Articular chondrocyte of knee joint (primary cell): ENCODE measurements at places on chromosomes 12 and 14. TPM values are rescaled to one million over a fixed set of nuclear protein-coding genes. Genes with fewer than 3 reads are reported as not detected.

The COX8C gene
- not detected in 2 replicates for total RNA-seq

The PMCH gene
- total RNA-seq = 0.22 and 0.26 TPM in 2 replicates

The KCNC2 gene
- total RNA-seq = not detected in 2 replicates

The TMEM121 gene
- 6.5 and 7.7 TPM in 2 replicates for total RNA-seq

The ERBB3 gene
- total RNA-seq = 0.65 and 0.91 TPM in 2 replicates

The CCDC177 gene
- under 0.01 TPM in 1 of 2 replicates, not detected in the other for total RNA-seq

The DPF3 gene
- 0.22 and 1.6 TPM in 2 replicates for total RNA-seq

The AICDA gene
- total RNA-seq = not detected in 2 replicates

The ATL1 gene
- 15.0 and 16.4 TPM in 2 replicates for total RNA-seq

The CLMN gene
- 3.1 and 4.3 TPM in 2 replicates for total RNA-seq

The RPGRIP1 gene
- not detected in 2 replicates for total RNA-seq

The RNASE4 gene
- total RNA-seq = 49.4 and 54.9 TPM in 2 replicates

The USP5 gene
- 67.8 and 73.4 TPM in 2 replicates for total RNA-seq

The KCNJ8 gene
- total RNA-seq = 0.22 and 0.26 TPM in 2 replicates

The PLEK2 gene
- total RNA-seq = 0.54 TPM in 1 of 2 replicates, not detected in the other

The KRT5 gene
- not detected in 2 replicates for total RNA-seq

The TEAD4 gene
- total RNA-seq = 12.3 and 17.2 TPM in 2 replicates

The OAS2 gene
- total RNA-seq = 7.8 and 8.4 TPM in 2 replicates

The SFSWAP gene
- 26.5 and 30.7 TPM in 2 replicates for total RNA-seq

The DNAI7 gene
- total RNA-seq = 0.52 and 0.86 TPM in 2 replicates

The UNC119B gene
- total RNA-seq = 23.1 and 27.3 TPM in 2 replicates

The EFS gene
- total RNA-seq = 15.5 and 18.4 TPM in 2 replicates

The WSCD2 gene
- 0.54 and 2.7 TPM in 2 replicates for total RNA-seq

The NRXN3 gene
- total RNA-seq = 0.11 TPM in 1 of 2 replicates, not detected in the other

The FGFR1OP2 gene
- total RNA-seq = 45.2 and 53.1 TPM in 2 replicates

The RPS6KL1 gene
- 0.76 and 0.78 TPM in 2 replicates for total RNA-seq

The SERPINA3 gene
- total RNA-seq = 24.2 and 76.8 TPM in 2 replicates

The SYNDIG1L gene
- under 0.01 TPM in 1 of 2 replicates, not detected in the other for total RNA-seq

The DNAL1 gene
- 11.5 and 19.6 TPM in 2 replicates for total RNA-seq

The PRR4 gene
- total RNA-seq = 3.4 and 4.2 TPM in 2 replicates

The TAS2R20 gene
- total RNA-seq = 6.7 and 7.2 TPM in 2 replicates

The FZD10 gene
- total RNA-seq = 0.26 and 0.65 TPM in 2 replicates

The ANG gene
- 16.1 and 16.8 TPM in 2 replicates for total RNA-seq

The IL31 gene
- not detected in 2 replicates for total RNA-seq

The BDKRB2 gene
- 35.8 and 54.6 TPM in 2 replicates for total RNA-seq

The TSHR gene
- under 0.01 and 0.13 TPM in 2 replicates for total RNA-seq

The CD163 gene
- total RNA-seq = not detected in 2 replicates

The RCOR1 gene
- 13.9 and 15.1 TPM in 2 replicates for total RNA-seq

The RNF212B gene
- total RNA-seq = not detected in 2 replicates

The LRP1-AS gene
- total RNA-seq = not detected in 2 replicates

The TMEM117 gene
- total RNA-seq = 13.7 and 14.5 TPM in 2 replicates

The SMCO2 gene
- 0.43 and 1.6 TPM in 2 replicates for total RNA-seq

The RNU4-1 gene
- total RNA-seq = under 0.01 TPM in 2 replicates

The TAS2R46 gene
- total RNA-seq = 6.0 and 7.1 TPM in 2 replicates

The RD3L gene
- total RNA-seq = not detected in 2 replicates

The PRIMA1 gene
- total RNA-seq = 0.65 and 1.0 TPM in 2 replicates

The POTEM gene
- total RNA-seq = not detected in 2 replicates

The MRPL52 gene
- 24.6 and 26.2 TPM in 2 replicates for total RNA-seq

The PRKD1 gene
- 12.0 TPM in 2 replicates for total RNA-seq

The AP4S1 gene
- total RNA-seq = 6.1 and 8.3 TPM in 2 replicates

The PHETA1 gene
- 8.8 and 9.2 TPM in 2 replicates for total RNA-seq

The LRRC10 gene
- total RNA-seq = not detected in 2 replicates
